ENCODE measurements at places on chromosomes 11 and 22. TPM values are rescaled to one million over a fixed set of nuclear protein-coding genes. Genes with fewer than 3 reads are reported as not detected.

DNA sequence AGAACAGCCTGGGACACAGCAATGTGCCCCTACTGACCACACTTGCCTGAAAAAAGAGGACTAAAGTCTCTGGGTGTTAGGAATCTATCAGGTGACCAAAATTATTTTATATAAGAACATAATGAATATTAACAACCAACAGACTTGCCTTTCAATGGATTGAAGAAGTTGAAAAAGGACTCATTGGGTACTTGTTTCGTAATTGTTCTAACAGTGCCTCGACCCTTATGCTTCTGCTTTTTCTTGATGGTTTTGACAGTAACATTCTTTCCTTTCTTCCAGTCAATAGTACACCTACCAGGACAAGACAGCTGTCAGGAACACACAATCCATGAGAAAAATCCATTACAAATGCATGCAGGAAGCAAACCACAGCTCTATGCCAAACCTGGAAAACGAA lies 29.0 kb upstream of the PHLDA2 start:
- peaks cover 27% of the 10 kb centered on the region for H3K36me3 ChIP-seq
- H3K4me1 ChIP-seq, result peaks cover 6% of the 10 kb centered on the region
- no peaks in the 10 kb centered on the region for H3K27me3 ChIP-seq
- H3K4me3 ChIP-seq, result no peak overlapping the region

SYT9 gene
- polyA plus RNA-seq, result not detected

DNA sequence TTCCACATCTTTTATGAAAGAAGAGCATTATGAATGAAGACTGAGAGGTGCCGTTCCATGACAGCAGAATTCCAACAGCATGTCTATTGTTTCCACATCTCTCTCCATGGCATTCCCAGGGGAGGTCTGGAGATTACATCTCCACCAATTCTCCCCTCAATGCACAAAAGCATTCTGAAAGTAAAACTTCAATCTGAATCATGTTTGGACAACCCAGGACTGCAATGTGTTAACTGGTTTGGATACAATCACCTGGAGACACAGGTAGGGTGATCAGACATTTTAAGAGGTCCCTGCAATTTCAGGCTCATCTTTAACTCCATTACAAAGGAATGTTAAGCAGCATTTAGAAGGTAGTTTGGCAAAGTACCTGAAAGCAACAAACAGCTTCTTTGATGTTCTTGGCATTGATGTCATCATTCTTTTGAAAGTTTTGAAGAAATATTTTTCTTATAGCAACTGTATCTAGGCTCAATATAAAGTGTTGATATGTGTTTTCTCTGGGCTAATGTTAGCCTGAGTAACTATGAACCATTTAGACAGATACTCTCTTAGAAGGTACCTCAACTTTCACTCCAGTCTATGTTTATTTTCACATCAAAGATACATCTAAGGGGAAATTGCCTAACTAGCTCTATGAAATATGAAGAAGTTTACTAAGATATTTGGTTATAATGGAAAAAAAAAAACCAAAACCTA lies 181.4 kb upstream of the MTMR2 start:
- H3K27me3 ChIP-seq, result no peaks in the 10 kb centered on the region
- H3K4me3 ChIP-seq, result no peak overlapping the region
- peaks cover 4% of the 10 kb centered on the region for H3K4me1 ChIP-seq
- H3K36me3 ChIP-seq, result peaks cover 6% of the 10 kb centered on the region
- DNase-seq, result no peak

OR6T1 gene
- not detected for polyA plus RNA-seq

GRCh38 chr11:98545544-98546175 lies 475.1 kb upstream of the CNTN5 start:
- DNase-seq, result no peak
- no peaks in the 10 kb centered on the region for H3K27me3 ChIP-seq
- no peak overlapping the region for H3K27ac ChIP-seq

DEFB131B gene
- not detected for polyA plus RNA-seq

DNA sequence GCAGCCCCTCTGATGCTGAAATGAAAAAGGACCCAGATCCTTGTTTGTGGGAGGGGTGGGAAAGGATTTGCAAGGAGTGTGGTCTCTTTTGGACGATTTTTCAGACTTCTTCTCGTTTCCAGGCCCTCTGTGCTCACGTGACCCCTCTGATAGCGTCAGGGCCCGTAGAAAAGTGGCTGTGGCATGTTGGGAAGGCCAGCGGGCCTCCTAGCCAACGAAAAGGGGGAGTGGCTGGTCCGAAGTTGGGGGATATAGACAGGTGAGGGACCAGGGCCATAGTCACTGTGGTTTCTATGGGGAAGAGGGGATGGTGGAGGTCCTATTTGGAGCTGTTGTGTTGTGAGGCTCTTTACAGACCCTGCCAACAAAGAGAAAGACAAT lies 6.6 kb downstream of the PARVB start:
- DNase-seq, result no peak
- peaks cover 54% of the 10 kb centered on the region for H3K4me1 ChIP-seq
- H3K4me3 ChIP-seq, result no peak overlapping the region
- no peaks in the 10 kb centered on the region for H3K36me3 ChIP-seq

DNA sequence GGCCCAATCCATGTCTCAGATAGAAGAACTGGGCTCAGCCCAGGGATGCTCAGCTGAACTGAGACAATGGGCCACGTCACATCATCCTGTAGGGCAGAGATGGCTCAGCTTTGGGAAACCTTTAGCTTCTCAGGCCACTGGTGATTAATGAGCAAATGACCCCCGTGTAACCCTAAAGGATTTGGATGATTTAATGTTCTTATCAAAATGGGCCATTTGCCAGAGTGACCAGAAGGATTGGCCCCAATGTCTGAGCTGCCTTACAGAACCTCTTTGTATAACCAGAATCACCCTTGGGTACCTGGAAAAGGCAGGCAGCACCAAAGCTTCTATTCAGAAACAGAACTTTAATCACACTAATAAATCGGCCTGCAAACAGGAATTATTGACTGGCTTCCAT lies 73.7 kb downstream of the ABTB2 start:
- H3K4me3 ChIP-seq, result no peak overlapping the region
- H3K27ac ChIP-seq, result no peak overlapping the region
- no peak for DNase-seq
- H3K27me3 ChIP-seq, result peaks cover 6% of the 10 kb centered on the region
- no peaks in the 10 kb centered on the region for H3K4me1 ChIP-seq
- H3K36me3 ChIP-seq, result no peaks in the 10 kb centered on the region

Measured in naive B cell (primary cell).